ENCODE measurements at places on chromosomes 6 and 20. TPM values are rescaled to one million over a fixed set of nuclear protein-coding genes. Genes with fewer than 3 reads are reported as not detected.

DNA sequence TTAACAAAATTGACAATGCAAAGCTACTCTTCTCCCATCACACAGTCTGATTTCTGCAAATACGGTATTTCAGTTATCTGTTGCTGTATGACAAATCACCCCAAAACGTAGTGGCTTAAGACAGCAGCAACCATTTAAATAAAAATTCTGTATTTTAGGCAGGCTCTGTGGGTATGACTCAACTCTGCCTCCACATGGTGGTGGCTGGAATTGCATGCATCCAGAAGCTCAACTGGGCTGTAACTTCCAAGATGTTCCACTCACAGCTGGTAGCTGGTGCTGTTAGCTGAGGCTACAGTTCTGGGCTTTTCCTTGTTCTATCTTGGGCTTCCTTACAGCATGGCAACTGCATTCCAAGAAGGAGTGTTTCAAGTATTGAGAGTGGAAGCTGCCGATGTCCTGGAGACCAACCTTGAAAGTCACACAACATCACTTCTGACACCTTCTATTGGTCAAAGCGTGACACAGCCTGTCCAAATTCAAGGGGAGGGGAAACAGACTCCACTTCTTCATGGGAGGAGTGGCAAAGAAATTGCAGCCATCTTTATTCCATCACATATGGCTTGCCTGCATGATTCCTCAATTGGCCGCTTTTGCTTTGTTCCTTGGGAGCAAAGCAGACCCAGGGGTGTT is 39.7 kb upstream of the TULP1 start:
- peak; percentile 16 for DNase-seq

- DNase-seq, result no peak
Observed at GRCh38 chr6:110882274-110882619, 7.7 kb downstream of the AMD1 start.

DNA sequence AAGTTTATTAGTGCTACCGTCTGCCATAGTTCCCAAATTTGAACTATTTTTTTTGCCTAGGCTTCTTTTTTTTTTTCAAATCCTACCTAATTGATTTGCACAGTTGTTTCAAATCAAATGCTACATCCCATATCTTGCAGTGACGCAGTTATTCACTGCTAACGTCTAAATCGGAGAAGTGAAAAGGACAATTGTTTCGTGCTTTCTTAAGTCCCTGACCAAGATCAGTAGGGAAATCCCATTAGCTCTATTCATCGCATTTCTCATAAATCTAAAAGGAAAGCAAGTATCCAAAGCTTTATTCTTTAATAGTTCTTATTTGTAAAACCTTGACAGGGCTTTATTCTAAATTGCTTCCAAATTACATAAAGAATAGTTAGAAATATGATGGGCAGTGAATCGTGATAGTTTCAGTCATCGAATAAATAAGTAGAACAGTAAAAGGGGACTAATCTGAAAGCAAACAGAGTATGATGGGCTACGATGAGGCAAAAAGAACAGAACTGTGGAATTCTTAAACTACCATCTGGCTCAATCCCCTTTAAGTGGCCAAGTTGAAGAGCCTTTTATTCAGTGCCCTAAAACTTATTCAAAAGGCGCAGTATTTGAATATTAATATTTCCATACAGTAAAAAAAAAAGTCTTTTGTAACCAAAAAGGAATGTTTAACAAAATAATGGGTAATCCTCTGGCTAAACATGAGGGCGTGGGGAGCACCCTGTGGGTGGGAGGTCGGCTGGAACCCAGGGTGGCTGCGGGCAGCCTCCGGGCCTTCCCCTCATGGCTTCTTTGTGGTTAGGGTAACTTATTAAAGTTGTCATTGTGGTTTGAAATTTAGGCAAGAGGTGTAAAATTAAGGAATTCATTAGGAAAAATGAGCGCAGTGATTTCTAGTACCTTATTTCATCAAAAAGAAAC is 3.0 kb upstream of the ARID1B start:
- DNase-seq, result no peak

- DNase-seq, result no peak
Observed at GRCh38 chr6:30234356-30234755, 21.1 kb upstream of the TRIM26 start.

DNA sequence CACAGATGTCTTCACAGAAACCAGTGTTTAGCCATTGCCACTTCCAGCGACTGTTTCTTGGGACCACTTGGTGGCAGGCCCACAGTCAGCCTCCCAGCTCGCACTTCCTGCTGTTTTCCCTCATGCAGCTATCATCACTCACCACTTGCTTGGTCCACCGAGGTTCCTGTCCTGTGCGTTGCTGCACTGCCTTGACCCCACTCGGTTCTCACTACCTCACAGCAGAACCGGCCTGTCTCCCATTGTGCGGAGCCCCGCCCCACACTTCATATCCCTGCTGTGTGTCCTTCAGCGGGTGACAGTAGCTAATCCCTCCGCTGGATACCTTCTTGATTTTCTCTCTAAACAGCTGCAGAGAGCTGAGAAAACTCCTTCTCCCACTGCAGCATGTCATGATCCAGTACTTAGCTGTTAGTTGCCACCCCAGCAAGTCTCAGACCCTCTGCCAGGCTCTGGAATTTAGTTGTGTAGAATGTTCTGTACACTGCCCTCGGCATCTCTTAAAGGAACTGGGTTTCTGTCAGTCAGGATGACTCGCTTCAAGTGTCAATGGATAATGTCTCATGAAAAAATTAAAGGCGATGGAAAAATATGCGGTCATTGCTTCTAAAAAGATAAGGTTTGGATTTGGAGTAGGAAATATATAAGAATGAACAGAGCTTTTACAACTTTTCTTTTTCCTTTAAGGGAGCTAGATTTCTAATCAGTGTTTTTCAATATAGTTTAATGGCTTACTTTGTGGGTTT is 208.0 kb downstream of the FARS2 start:
- DNase-seq, result no peak

- DNase-seq, result no peak
Observed at GRCh38 chr20:54716174-54716747, 240.9 kb downstream of the DOK5 start.

- DNase-seq, result no peak
Observed at GRCh38 chr20:61024390-61024789, 227.7 kb upstream of the CDH4 start.

Gene MRPS10
- 102 TPM for total RNA-seq

Gene CAP2
- 262 TPM for total RNA-seq

Gene GGTLC1
- total RNA-seq, result not detected
